BE2C (cell line): ENCODE measurements at places on chromosomes 2 and 18.

GRCh38 chr18:57131782-57132181, 15.1 kb upstream of the BOD1L2 start:
- no peak for DNase-seq

DNA sequence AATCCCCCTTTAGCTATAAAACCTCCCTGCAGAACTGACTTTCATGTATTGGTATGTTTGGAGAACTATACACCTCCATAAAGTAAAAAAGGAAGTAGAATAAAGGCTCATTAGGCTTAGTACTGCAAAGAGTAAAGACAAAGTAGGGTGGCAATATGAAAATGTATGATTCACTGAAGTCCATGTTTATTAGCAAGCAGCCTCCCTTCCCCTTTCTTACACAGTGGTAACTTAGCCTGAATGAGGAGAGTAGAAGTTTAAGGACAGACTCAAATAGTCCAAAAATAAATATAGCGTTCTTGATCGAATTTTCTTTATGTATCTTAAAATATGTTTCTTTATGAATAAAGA, 1.5 kb downstream of the ZNF804A start:
- DNase-seq, result no peak

DNA sequence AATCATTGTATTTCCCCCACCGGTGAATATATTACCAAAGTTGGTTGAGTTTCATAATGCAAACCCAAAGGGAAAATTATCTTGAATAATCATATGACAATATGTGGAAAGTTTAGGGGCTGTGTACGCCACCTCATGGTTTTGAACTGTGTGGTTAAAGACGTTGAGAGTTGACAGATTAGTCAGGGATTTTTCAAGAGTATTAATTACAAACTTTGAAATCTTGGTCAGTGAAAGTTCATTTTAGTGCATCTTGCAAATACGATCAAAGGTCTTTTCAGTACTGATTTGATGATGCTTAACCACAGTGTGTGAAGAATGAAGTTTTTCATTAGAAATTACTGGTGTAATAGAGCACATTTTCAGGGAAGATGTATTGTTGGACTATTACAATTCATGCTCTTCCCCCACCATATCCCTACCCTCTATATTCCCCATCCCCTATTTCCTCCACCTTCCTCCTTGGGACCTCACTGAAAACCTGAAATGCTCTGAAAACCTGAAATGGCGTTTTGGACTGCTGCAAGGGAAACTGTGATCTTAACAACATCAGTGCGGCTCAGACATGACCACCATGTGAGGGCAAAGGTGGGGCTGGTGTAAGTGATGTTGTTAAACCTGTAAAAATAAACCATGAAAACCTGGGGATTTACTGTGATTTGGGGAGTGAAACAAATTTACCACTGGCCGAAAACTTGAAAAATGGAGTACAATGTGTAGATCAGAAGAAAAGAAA, 4.5 kb upstream of the BCL2L11 start:
- DNase-seq, result no peak

GRCh38 chr18:67932271-67932670, 415.8 kb upstream of the DSEL start:
- DNase-seq, result no peak

DNA sequence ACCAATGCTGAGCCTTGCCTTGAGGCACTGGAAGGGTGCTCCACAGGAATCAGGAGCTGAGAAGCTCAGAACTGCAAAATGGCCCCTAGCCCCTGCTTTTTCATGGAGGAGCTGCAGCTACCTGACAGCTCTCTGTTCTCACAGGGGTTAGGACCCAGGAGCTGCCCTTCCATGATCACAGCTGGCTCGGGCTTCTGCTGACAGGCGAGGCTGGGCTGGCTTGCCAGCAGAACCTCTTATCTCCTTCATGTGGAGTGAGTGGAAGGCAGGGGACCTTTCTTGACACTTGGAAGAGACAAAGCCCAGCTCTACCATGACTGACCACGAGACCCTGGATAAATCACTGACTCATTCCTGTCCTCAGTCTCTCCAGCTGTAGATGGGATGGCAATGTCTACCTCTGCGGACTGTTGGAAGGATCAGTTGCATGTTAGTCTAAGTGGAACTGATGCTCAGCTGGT, 113.4 kb downstream of the CAPN13 start:
- no peak for DNase-seq

GRCh38 chr2:27495840-27496356, 741 bp upstream of the GCKR start:
- no peak for DNase-seq

DNA sequence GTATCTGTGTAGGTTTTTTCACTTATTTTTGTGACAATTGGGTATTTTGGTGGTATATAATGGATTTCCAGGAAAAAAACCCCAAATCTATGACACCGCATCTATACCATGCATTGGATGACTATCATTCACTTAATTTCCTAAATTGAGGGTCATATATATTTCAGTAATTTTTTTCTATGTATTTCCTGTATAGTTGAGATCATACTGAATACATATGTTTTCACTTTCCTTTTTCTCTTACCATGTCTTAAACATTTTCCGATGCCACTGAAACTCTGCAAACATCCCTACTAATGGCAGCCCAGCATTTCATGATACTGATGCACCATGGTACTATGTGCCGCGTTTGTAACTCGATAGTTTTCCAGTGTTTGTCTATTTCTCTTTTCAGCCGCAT, 40.4 kb downstream of the CDKL4 start:
- no peak for DNase-seq

- peak; percentile 76 for DNase-seq
Measured at GRCh38 chr2:219551441-219552381, 7.9 kb downstream of the TMEM198 start.

- peak; percentile 64 for DNase-seq
Measured at GRCh38 chr2:21261591-21261990, 137.8 kb downstream of the TDRD15 start.

DNA sequence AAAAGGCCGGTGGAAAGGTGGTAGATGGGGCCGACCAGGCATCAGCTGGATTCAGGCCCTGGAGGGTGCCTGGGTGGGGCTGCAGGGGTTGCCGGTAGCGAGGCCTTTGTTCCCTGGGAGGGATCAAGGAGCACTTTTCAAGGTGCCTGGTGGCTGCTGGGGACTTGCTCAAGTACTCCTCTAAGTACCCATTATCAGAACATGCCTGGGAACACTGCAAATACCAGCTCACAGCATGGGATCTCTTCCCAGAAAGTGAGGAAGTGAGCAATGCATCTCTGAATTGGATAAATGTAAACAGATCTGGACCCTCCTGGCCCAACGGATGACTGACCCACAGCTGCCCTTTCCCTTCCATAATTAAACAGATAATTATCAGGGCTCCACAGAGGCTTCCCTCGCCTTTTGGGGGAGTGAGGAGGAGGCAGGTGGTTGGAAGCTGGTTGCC, 210.5 kb downstream of the SH3RF3 start:
- no peak for DNase-seq

DNA sequence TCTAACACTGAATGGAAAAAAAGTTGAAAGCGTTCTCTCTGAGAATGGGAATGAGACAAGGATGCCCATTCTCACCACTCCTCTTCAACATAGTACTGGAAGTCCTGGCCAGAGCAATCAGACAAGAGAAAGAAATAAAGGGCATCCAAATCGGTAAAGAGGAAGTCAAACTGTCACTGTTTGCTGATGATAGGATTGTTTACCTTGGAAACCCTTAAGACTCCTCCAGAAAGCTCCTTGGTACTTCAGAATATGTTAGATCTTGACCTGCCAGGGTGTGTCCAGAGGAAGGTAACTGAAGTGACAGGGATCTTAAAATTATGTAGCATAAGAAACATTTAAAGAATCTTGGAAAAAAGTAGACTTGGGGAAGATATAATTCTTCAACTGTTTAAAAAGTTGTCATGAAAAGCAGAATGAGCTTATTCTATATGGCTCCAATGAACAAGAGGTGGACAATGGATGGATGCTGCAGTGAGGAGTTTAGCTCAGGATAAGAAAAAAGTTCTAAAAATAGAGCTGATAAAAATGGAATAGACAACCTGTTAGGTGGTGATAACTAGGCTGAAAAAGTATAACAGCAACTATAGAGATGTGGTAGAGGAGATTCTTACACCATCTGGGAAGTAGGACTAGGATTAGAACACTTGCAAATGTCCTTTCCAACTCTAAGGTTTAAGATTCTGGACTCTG, 16.8 kb upstream of the SULT1C4 start:
- no peak for DNase-seq

GRCh38 chr18:13165636-13166423, 52.7 kb upstream of the LDLRAD4 start:
- peak; percentile 30 for DNase-seq

- DNase-seq, result no peak
Measured at GRCh38 chr18:45689396-45689795, 34.6 kb upstream of the SLC14A1 start.

- DNase-seq, result no peak
Measured at GRCh38 chr2:113132414-113133021, 5.1 kb downstream of the IL1RN start.

GRCh38 chr2:236724200-236724599, 154.6 kb downstream of the ACKR3 start:
- DNase-seq, result no peak

DNA sequence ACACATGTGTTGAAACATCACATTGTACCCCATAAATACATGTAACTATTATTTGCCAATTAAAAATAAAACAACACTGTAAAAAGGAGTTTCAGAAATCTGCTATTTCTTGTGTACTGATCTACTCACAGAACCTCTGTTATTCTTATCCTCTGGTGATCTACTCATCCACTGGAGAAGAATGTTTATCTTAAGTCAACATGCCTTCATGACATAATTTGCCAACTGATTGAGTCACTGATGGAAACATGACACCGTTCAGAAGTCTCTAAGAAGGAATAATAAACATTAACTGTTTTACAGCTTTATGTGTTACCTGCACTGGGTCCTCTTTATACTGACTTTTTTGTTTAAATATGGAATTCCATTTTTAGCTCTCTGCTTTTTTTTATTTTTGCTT, 555.2 kb downstream of the DCDC2C start:
- DNase-seq, result no peak

DNA sequence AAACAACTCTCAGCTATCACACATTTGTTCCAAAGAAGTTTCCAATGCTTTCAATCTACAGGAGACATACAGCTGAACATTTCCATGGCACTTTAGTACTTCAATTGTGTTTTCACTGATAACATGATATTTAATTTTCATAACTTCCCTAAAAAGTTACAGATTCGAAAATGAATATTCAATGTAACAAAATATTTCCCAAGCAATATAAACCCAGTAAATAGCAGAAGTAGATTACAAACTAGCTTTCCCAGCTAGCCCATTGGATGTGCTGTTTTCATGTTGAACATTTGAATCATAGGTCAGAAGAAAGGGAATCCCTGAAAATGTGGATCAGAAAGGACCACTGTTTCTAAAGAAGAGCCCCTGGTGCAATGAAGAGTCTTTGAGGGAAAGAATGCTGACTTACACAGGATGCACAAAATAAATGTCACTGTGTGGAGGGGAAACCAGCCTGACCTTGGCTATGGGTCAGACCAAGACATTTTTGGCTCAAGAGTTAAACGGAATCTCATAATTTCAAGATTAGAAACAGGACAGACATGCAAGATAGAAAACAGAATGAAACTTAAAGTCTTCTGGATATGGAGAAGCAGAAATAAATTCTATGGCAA, 22.5 kb downstream of the CYTIP start:
- DNase-seq, result no peak

DNA sequence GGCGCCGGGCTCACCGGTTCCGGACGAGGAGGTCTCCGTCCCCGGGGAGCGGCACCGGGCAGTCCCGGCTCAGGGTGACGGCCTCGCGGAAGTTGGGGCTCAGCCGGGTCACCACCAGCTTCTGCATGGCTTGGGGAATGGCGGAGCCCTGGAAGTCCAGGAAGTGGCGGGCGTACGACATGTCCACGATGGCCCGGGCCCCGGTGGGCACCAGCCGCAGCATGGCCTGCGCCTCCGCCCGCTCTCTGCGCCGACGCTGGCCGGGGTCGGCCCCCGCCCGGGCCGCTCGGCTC, 157 bp downstream of the PTGR3 start:
- DNase-seq, result no peak

- DNase-seq, result no peak
Measured at GRCh38 chr2:236687296-236687965, 117.8 kb downstream of the ACKR3 start.

DNA sequence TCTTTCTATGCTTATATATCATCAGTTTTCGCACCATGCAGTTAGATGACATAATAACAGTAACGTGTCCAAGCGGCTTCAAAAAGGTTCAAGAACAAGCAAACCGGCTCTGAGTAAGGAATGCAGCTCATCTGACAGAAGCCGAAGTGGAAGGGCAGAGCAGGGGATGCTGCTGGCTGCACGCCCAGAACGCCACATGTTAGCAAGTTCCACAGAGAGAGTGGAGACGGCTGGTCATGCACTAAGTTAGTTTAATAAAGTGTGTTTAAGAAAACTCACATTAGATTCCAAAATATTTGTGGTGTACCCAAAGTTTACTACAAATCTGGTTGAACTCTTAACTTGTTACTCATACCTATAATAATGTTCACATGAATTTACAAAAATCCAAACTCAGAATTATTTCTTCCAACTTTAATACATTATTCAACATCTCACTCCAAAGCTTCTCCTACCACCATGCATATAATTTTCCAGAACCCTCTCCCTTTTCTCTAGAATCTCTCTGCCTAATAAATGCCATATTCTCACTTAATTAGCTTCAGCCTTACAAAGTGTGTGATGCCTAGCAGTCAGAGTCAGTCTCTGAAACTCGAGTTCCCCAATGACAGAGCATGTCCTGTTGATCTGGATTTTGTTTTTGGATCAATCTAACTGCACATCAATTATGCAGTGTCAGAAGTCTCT, 170.0 kb downstream of the DNAH7 start:
- peak; percentile 77 for DNase-seq

DNA sequence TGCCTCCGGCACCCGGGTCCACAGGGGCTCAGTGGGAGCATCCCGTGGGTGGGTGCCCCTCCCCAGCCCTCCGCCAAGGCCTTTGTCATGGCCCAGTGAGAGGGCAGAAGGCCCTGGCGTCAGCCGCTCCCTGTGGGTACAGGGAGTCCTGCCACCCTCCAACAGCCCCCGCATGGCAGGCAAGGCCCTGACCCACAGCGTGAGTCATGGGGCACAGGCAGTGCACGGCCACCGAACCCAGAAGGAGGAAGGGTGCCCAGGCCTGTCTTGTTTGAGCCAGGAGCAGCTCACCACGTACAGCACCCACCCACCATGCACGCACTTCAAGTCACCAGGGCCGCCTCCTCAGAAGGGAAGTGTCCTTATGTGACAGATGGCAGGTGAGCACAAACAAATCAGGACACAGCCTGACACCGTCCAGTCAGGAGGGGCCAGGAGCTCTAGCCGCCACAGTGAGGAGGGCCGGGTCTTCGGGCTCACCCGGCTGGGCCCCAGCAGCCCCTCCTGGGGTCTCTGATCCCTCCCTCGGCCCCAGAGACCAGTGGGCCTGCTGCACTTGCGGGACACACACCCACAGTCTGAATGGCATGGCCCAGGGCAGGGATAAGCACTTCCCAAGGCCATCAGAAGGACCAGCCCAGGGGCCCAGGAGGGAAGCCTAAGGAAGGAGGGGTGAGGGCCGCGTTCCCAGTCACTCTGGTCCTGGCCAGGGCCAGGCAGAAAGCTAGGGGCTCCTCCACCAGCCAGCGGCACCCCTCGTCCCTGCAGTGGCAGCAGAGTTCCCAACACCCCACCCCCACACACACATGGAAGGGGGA, 25.8 kb downstream of the BIN1 start:
- DNase-seq, result no peak

GRCh38 chr18:69128566-69128965, 272.1 kb upstream of the DOK6 start:
- no peak for DNase-seq
